ENCODE measurements at places on chromosomes 5 and 9. TPM values are rescaled to one million over a fixed set of nuclear protein-coding genes. Genes with fewer than 3 reads are reported as not detected.

- DNase-seq, result no peak
Observed at GRCh38 chr5:27015758-27016157, 22.6 kb downstream of the CDH9 start.

- no peak for DNase-seq
Observed at GRCh38 chr5:143916451-143916850, 104.5 kb downstream of the HMHB1 start.

- no peak for DNase-seq
Observed at GRCh38 chr5:142245786-142246185, 79.0 kb downstream of the SPRY4 start.

ZNF454 gene
- total RNA-seq, result 9.8 TPM

DNA sequence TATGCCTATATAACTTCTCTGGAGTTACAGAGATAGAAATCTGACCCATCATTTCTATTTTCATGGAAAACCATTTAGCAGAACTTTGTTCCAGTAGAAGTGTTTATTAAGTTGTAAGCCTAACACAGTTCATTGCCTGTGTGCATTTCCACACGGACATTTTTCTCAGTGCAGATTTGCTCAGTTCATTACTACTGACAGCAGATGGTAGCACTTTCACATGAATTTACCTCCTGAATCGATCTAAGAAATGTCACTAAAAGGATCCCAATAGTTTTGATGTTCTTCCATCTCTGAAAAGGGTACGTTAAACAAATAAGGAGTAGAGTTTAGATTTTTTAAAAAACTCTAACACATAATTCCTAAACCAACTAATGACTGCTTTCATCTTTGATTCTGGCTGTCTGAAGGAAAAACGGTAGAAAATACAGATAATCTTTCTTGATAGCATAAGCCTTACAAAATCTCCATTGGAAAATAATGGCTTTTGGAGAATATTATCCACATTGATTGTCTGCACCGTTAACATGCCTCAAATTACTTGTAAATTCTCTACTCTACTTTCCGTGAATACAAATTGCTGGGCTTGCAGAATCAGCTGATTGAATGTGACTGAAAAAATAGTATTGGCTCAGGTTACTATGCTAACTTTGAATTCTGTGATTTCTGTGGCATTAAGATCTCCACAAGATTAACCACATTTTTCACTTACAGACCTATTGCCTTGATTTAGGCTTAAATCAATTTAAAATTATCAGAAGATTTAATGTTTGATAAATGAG, 33.1 kb downstream of the RPS23 start:
- DNase-seq, result no peak

DNA sequence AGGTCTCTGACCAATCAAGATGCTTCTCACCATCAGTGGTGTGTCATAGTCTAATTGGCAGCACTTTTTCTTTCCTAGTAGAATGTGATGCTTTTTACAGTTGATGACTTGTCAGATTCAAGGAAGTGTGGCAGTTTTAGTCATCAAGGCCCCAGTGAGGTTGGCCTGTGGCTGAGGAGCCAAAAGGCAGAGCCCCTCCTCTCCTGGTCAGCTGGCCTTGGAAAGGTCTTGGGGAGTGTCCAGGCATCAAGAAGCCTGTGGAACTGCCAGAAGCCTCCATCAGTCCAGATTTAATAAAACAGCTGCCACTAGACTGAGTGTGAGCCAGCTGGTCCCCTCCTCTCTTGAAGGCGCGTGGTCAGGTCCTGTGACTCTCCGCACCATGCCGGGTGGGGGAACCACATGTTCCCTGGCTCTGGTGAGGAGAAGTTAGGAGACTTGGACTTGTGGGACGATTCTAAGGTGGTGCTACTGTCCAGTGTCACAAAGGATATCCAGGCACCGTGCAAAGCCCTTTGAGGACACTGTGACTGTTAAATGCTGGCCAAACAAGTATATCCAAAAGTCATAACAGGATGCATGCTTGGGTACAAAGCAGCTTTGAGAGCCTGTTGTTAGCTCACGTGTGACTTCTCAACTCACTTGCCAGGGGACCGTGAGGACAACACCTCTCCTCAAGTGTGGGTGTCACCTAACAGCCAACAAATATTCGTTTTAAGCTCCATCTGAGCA, 6.1 kb upstream of the ANGPTL2 start:
- no peak for DNase-seq

GRCh38 chr9:130991778-130992681, 16.9 kb upstream of the LAMC3 start:
- DNase-seq, result no peak

GRCh38 chr9:137045294-137046087, 486 bp downstream of the NPDC1 start:
- DNase-seq, result no peak

PGM5 gene
- total RNA-seq, result 5.6 TPM

GRCh38 chr9:114805670-114806525, at the start of gene TNFSF15:
TSS of gene TNFSF15 (minus strand) at chr9:114806039. CDS start at chr9:114806012, 27 bp downstream.
- DNase-seq, result no peak

TEX48 gene
- not detected for total RNA-seq
